ENCODE measurements at places on chromosomes 12 and 14. TPM values are rescaled to one million over a fixed set of nuclear protein-coding genes. Genes with fewer than 3 reads are reported as not detected.

DNA sequence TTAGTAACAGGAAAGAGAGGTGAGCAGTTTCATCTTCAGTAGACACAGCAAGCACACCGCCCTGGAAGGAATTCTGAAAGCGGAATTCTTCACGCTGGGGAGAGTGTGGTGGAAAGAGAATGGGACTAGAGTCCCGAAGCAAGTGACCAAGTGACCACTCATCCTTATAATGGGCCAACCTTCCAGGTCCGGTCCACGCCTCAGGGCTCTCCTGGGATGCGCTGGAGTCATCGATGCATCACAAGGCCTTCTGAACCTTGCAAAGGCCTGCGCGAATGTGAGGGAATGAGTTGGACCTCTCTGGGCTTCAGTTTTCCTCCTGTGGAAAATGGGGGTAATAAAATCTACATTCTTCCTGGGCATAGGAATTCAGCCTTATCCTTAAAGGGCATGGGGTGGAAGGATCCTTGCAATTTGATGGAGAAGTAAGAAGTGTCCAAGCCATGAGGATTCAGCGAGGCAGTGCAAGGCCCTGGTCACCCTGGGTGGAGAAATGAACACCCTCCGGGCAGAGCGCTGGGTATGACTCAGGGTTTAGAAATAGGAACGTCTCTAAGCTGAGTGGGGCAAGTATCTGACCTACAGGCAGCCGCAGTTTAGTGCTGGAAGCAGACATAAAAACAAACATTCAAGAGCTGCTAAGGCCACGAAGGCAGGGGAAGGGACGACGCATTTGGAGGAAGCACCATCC lies 97.7 kb downstream of the SETD3 start:
- no peak for DNase-seq

DNA sequence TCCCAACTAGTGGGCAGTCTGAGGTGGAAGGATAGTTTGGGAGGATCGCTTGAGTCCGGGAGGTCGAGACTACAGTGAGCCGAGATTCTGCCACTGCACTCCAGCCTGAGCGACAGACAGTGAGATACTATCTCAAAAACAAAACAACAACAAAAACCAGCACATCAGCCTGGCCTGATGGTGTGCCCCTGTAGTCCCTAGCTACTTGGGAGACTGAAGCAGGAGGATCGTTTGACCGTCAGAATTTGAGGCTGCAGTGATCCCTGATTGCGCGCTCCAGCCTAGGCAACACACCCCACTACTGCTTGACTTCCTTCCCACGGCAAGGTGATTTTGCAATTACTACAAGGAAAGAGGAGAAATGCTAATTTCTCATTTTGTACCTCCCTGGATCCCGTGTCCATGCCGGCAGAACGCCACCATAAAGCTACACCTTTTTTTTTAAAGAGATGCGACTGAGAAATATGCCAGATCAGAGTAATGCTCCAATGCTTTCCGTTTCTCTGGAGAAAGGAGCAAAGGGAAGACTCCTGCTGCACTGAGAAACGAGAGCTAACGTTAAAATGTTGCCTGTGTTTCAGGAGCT lies 672 bp upstream of the SCFD1 start:
- peak; percentile 78 for DNase-seq

- DNase-seq, result no peak
These were observed 505 bp downstream of the KCNC2 start for GRCh38 chr12:75208856-75209811.

- DNase-seq, result peak; percentile 79
These were observed 22.1 kb upstream of the LRRC9 start for GRCh38 chr14:59897757-59898383.

DNA sequence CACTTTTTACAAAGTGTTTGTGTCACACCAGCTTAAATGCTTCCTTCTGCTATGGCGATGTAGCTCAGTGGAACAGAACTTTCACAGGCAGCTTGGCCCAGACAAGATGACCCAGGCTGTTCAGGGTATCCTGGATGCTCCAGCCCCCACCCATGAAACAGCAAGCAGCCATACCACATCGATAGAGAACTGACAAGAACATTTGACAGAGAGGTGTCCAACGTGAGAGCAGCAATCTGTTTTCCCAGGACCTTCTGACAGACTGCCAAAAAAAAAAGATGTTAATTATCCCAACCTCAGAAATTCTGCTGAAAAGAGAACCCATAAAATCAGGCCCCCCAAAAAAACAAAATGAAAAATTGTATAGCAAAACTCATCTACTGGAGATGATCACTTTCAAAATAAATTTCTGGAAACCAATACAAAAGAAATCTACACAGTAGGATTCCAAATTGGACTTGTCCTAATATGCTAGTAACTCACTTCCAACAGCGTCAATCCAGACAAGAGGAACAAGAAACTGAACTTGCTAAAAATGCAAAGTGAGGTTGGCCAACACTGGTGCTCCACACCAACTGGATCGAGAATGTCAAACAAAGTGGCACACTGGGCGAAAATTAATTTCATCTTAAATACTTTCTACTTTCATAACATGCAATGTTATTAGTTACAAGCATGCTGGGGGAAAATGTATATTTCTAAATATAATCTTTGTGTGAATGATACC lies 118.8 kb downstream of the DPF3 start:
- DNase-seq, result no peak

Gene TRIP11
- 14.9 TPM for total RNA-seq
